Spleen (tissue), 13 donors: ENCODE measurements at places on chromosomes 13 and 19. TPM values are rescaled to one million over a fixed set of nuclear protein-coding genes. Genes with fewer than 3 reads are reported as not detected.

MEIS3 gene
- 9.1 TPM for total RNA-seq

ERICH6B gene
- not detected for total RNA-seq

HCN2 gene
- total RNA-seq, result 0.54 TPM

RASIP1 gene
- total RNA-seq, result 39.8 TPM

ZNF541 gene
- 0.42 TPM for total RNA-seq

NHLRC3 gene
- total RNA-seq, result 38.8 TPM

NLRP4 gene
- not detected for total RNA-seq

PSG7 gene
- total RNA-seq, result not detected

CYP2A6 gene
- total RNA-seq, result not detected

KIR2DL4 gene
- total RNA-seq, result 6.6 TPM

PCDH17 gene
- total RNA-seq, result 237 TPM

CEACAM3 gene
- total RNA-seq, result 19.0 TPM

FUT2 gene
- 0.17 TPM for total RNA-seq

SLC6A16 gene
- total RNA-seq, result 5.0 TPM

UGGT2 gene
- 30.7 TPM for total RNA-seq

IZUMO1 gene
- 2.4 TPM for total RNA-seq

KANK2 gene
- 118 TPM for total RNA-seq

ANKRD24 gene
- 1.5 TPM for total RNA-seq

TTYH1 gene
- total RNA-seq, result 0.98 TPM

KRTDAP gene
- not detected for total RNA-seq

STRN4 gene
- 103 TPM for total RNA-seq

APLP1 gene
- 0.88 TPM for total RNA-seq

CERS1 gene
- total RNA-seq, result 0.16 TPM

FCAR gene
- total RNA-seq, result 18.5 TPM

ATXN8OS gene
- total RNA-seq, result not detected

ZNF837 gene
- total RNA-seq, result 2.2 TPM

FAM83E gene
- total RNA-seq, result not detected

CABP5 gene
- not detected for total RNA-seq

ACP7 gene
- total RNA-seq, result not detected

KLK8 gene
- total RNA-seq, result not detected

A1BG gene
- total RNA-seq, result 47.2 TPM

EFNB2 gene
- 17.6 TPM for total RNA-seq

ACER1 gene
- 0.66 TPM for total RNA-seq

FCGBP gene
- 8.7 TPM for total RNA-seq

MAST3 gene
- 39.4 TPM for total RNA-seq

IFT88 gene
- 10.0 TPM for total RNA-seq

DIS3 gene
- 28.0 TPM for total RNA-seq

MZF1 gene
- 35.7 TPM for total RNA-seq

FIZ1 gene
- 8.6 TPM for total RNA-seq

VSIG10L gene
- 1.1 TPM for total RNA-seq

LGI4 gene
- 0.68 TPM for total RNA-seq

ZNF468 gene
- 18.7 TPM for total RNA-seq

ATP8A2 gene
- total RNA-seq, result 0.30 TPM

RGL3 gene
- 52.4 TPM for total RNA-seq

FFAR2 gene
- 23.8 TPM for total RNA-seq

SMAD9 gene
- 2.0 TPM for total RNA-seq

C19orf67 gene
- not detected for total RNA-seq

KIR2DL1 gene
- total RNA-seq, result 1.2 TPM

ZNF625 gene
- total RNA-seq, result 5.6 TPM

ZNF524 gene
- total RNA-seq, result 28.8 TPM

LILRA5 gene
- 43.3 TPM for total RNA-seq

GPR12 gene
- not detected for total RNA-seq

CFAP97D2 gene
- total RNA-seq, result not detected

CYP4F2 gene
- not detected for total RNA-seq

USP12 gene
- 27.0 TPM for total RNA-seq
